Activated T-helper 2 cell treated with anti-CD3 and anti-CD28 coated beads, Interferon-gamma antibody, Interleukin-2, Interleukin-4, amounts not matched to agents 10 μg/mL and 5 μg/mL and 100 μg/mL, durations not matched to agents 14 hours and 24 hours and 36 hours (primary cell): ENCODE measurements at places on chromosomes 3 and 15. TPM values are rescaled to one million over a fixed set of nuclear protein-coding genes. Genes with fewer than 3 reads are reported as not detected.

TEX55 gene
- total RNA-seq: not detected in 2 replicates

DNA sequence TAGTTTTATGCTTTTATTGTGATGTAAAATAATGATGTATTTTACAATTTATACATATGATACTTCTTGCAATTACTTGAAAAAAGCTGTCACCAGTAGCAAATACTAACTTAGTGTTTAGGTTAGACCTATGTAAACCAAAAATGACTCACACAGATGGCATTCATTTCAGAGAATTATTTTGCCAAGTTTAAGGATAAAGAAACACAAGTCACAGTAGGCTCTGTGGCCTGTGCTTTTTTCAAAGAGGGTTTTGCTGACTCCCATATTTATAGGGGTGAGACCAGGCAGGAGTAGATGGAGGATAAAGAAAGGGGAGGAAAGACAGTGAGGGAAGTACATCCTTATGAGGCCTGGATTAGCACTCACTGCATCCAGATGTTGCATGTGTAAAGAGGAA lies 356.6 kb upstream of the NPAP1 start:
- no peaks in the 10 kb centered on the region for H3K4me1 ChIP-seq
- H3K27ac ChIP-seq: no peak overlapping the region

DNA sequence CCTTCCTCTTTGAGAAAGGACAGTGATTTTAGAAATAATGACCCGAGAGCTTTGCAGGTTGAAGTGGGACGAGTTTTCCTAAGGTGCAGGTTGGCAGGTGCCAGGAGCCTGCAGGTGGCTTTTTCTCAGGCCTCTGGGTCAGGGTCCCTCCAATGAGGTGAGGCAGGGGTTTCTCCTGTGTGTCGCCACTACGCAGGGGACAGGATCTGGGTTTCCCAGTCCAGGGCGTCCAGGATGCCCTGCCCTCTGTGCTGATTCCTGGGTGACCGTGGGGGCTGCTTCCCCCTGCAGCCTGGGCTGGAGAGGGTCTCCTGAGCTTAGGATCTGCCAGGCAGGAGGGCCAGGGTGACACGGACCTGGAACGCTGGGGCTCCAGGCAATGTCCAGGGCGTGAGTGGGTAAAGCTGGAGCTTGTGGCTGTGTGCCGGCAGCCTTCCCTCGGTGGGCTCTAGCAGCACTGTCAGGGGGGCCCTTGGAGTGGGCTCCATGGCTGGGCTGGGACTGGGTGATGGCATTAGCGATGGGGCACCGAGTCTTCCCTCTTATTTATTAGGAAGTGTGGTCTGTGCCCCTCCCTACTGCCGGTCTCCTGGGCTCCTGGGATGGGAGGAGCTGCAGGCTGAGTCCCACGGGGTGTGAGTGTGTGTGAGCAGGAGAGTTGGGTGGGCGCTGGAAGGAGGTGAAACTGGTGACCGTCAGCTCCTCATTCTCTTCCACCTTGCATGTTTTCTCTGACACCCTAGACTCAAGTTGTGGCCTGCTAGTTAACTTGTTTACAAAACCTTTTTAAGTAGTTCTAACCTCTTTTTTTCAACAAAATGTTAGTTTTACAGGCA lies 1.8 kb downstream of the APBA2 start:
- no peak for DNase-seq
- H3K36me3 ChIP-seq: no peaks in the 10 kb centered on the region
- H3K27ac ChIP-seq: no peak overlapping the region
- peaks cover 39% of the 10 kb centered on the region for H3K27me3 ChIP-seq
- peak overlapping the region; percentile 56 for H3K4me3 ChIP-seq

DNAH12 gene
- 0.11 TPM in 1 of 2 replicates, not detected in the other for total RNA-seq

- H3K4me3 ChIP-seq: no peak overlapping the region
- DNase-seq: no peak
- no peaks in the 10 kb centered on the region for H3K4me1 ChIP-seq
Observed at GRCh38 chr15:91168457-91168856, 68.4 kb downstream of the SV2B start.

- no peak for DNase-seq
- no peaks in the 10 kb centered on the region for H3K27me3 ChIP-seq
- peak overlapping the region; percentile 82 for H3K4me3 ChIP-seq
- peaks cover 3% of the 10 kb centered on the region for H3K36me3 ChIP-seq
Observed at GRCh38 chr3:183161552-183162336, 790 bp downstream of the LAMP3 start.

- H3K27me3 ChIP-seq: no peaks in the 10 kb centered on the region
- H3K36me3 ChIP-seq: no peaks in the 10 kb centered on the region
- no peak overlapping the region for H3K4me3 ChIP-seq
- DNase-seq: no peak
- no peak overlapping the region for H3K27ac ChIP-seq
- H3K4me1 ChIP-seq: peaks cover 6% of the 10 kb centered on the region
Observed at GRCh38 chr3:128195802-128196201, 42.5 kb downstream of the EEFSEC start.

- no peaks in the 10 kb centered on the region for H3K27me3 ChIP-seq
- H3K27ac ChIP-seq: no peak overlapping the region
- no peak overlapping the region for H3K4me3 ChIP-seq
- H3K4me1 ChIP-seq: no peaks in the 10 kb centered on the region
Observed at GRCh38 chr3:110126065-110126464, 788.7 kb upstream of the DPPA4 start.

DNA sequence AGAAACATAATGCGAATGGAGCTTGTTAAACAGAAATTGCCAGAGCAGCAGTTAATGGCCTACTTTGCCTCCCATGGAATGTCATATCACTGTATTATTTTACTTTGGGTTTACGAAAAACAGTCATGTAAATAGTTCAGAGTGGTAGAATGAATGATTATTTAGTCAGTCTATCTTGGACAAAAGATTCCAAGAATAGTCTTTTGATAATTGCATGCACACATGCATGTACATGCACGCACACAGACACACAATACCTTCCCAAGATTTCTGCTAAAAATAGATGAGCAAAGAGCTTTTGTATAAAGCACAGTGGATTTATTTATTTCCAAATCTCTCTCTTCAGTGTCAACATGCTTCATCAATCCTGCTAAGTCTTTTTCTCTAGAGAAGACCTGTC lies 800.7 kb downstream of the DIPK2A start:
- no peak overlapping the region for H3K27ac ChIP-seq
- DNase-seq: no peak
- H3K4me1 ChIP-seq: no peaks in the 10 kb centered on the region
- no peak overlapping the region for H3K4me3 ChIP-seq
- H3K36me3 ChIP-seq: no peaks in the 10 kb centered on the region

- no peaks in the 10 kb centered on the region for H3K36me3 ChIP-seq
- no peak within 1 kb of the TSS for H3K27ac ChIP-seq
- H3K4me3 ChIP-seq: peak within 1 kb of the TSS; percentile 37
- peak; percentile 55 for DNase-seq
Observed at GRCh38 chr3:8769088-8769822, at the start of gene OXTR. Gene OXTR (minus strand): TSS chr3:8769613. CDS start chr3:8768187, 1,426 bp downstream.
